Bronchial epithelial cell (primary cell): ENCODE measurements at places on chromosomes 7 and 10. TPM values are rescaled to one million over a fixed set of nuclear protein-coding genes. Genes with fewer than 3 reads are reported as not detected.
A peak's percentile ranks its signal among the peaks of the same experiment; 100 is the strongest.

GRCh38 chr7:142871260-142872105, 14.1 kb downstream of the TRPV6 start:
- DNase-seq = no peak

GRCh38 chr10:67115972-67116371, 190.1 kb downstream of the LRRTM3 start:
- peak; percentile 55 for DNase-seq

- DNase-seq = no peak
Measured at GRCh38 chr7:16803125-16803524, 1.7 kb downstream of the AGR2 start.

- DNase-seq = no peak
Measured at GRCh38 chr7:110841840-110842545, 248.9 kb upstream of the LRRN3 start.

DNA sequence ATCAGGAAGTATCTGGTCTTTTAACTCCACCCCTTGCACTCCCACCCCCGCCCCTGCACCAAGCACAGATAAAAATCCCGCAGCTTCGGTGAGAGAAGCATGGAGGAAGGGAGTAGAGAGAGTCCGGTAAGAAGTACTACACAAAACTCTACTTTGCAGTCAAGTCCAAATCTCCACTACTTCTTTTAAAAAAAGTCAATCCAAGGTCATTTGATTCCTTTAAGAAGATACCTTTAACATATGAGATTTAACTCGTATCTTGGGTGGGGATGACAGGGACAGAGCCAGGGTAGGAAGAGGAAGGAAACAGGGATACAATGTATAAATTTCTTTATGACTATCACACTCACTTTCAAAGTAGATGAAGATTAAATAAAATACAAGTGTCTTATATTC, 132.1 kb downstream of the NRBF2 start:
- DNase-seq = peak; percentile 57

- peak; percentile 67 for DNase-seq
Measured at GRCh38 chr7:121873289-121874194, 581 bp downstream of the PTPRZ1 start.

DNA sequence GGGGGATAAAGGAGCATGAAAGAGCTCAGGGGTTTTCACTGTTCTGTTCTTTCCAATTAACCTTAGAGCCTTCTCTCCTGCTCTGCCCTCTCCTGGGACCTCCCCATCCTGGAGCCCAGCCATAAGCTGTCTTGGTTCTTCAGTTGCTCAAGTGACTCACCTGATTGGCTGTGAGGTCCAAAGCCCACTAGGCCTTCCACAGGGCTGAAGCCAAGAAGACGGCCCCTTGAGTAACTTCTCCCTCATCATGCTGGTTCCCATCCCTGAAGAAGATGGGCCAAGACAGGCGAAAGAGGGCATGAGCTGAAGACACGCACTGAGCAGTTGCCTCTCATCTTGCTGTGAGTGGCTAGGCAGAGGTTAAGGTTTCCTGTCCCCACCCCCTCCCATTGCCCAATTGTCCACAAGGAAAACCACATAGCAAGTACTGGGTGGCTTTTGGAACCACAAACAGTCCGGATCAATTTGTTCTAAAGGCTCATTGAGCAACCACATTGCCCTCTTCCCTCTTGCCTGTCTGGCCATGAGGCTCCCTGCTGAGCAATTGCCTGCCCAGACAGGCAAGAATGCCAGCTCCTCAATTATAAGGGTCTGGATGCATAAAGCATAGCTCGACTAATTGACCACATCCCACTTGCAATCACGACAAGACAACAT, 43.9 kb upstream of the GPAM start:
- peak; percentile 60 for DNase-seq

DNA sequence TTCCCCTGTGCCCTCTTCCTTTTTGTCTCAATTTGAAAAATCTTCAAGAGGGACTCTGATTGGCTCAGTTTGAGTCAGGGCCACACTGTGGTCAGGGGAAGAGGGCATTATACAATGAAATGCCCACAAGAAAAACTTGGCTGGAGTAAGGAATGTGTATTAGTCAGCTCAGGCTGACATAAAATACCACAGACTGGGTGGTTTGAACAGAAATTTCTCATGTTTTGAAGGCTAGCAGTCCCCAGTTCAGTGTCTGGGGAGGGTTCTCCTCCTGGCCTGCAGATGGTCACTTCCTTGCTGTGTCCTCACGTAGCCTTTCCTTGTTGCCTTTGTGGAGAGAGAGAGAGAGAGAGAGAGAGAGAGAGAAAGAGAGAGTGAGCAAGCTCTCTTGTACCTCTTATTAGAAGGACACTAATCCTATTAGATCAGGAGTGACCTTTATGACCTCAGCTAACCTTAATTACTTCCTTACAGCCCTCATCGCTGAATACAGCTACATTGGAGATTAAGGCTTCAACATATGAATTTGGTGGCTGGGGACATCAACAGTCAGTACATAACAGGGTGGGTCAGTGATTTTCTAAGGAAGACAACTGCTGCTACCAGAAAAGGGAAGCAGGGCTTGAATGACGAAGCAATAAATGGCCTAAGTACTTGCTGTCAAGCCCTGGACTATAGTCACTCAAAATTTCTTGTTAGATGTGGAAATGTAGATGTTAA, 25.8 kb upstream of the FAM13C start:
- peak; percentile 31 for DNase-seq

DNA sequence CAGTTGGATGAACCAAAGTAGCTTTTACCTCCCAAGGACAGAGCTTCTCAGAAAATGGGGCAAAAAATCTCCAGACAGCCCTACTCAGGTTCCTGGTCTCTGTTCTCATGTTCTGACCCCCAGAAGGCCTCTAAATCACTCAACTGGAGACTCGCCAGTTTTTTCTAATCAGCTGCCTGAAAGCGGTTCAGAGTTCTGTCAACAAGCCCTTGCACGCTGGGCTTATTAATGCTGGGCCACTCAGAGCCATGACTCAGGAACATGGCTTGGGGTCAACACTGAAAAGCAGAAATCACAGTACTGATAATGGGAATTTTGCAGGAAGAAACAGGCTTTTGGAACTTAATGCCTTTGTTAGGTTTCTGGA, 15.3 kb downstream of the ECHDC3 start:
- peak; percentile 97 for DNase-seq

DNA sequence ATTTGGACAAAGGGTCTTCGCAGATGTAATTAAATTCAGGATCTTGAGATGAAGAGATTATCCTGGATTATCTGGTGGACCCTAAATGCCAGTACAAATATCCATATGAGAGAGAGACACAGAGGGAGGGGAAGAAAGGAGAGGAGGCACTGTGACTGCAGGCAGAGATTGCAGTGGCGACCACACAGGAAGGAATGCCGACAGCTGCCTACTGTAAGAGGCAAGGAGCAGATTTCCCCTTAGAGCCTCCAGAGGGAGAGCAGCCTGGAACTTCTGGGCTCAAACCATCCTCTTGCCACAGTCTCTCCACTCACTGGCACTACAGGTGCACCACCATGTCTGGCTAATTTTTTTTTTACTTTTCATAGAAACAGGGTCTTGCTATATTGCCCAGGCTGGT, 152.3 kb downstream of the SDK1 start:
- no peak for DNase-seq

DNA sequence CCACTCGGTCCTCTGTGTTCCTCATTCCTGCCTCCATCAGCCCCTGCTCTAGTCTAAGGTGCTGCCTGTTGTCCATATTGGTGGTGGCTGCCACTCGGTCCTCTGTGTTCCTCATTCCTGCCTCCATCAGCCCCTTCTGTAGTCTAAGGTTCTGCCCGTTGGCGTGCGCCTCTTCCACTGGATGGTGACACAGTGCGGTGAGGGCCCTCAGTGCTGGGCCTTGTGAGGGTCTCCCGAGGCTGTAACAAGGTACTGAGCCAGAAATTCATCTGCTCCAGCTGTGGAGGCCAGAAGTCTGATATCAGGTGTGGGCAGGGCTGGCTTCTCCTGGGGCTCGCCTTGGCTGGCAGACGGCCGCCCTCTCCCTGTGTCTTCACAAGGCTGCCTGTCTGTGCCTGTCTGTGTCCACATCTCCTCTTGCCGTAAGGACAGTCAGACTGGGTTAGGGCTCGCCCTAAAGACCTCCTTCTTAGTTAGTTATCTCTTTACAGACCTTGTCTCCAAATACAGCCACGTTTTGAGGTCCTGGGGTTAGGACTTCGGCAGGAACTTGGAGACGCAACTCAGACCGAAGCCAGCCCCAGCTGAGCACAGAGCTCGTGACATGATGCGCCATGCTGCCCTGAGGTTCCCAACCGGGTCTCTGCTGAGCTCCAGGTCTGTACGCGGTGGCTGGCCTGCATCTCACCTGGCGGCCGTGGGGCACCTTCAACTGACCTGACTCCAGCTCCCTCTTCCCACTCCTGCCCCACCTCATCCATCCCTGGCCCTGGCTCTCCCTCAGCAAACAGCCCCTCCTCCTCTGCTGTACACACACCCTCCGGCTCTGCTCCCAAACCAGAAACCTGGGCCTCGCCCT, 181.4 kb upstream of the SHH start:
- DNase-seq = peak; percentile 44

DNA sequence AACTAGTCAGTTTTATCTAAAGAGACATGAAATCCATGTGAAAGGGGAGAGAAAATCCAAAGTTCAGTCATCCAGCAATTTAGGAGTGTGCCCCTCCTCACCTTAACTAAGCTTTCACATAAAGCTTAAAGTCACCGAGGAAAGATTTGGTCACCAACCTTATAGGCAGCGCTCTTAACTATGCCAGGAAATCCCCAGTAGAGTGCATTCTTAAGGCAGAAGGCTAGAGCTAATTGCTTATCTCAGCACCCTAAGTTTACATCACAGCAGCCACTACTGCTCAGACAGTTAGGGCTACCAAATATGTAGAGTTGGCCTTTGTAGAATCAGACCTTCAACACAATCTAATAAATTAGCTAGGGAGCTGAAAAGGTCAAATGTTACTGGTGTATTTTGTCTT, 47.9 kb downstream of the MTPN start:
- DNase-seq = no peak

GRCh38 chr10:99695761-99696160, 36.2 kb downstream of the COX15 start:
- DNase-seq = no peak

DNA sequence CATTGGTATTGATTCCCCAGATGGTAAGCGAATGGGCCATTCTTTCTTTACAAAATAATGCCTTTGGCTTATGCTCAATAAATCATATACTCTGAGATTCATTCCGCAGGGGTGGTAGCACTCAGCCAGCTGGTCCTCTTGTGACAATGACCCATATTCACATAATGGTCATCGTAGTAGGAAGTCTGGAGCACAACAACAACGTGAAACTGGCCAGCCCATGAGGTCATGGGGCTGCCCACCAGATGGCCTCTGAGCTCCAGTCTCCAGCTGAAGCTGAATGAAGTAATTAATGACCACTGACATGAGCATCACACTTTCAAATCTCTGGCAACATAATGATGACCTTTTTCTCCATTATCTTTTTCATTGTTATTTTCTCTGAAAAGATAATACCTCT, 42.3 kb upstream of the SORCS1 start:
- no peak for DNase-seq

DNA sequence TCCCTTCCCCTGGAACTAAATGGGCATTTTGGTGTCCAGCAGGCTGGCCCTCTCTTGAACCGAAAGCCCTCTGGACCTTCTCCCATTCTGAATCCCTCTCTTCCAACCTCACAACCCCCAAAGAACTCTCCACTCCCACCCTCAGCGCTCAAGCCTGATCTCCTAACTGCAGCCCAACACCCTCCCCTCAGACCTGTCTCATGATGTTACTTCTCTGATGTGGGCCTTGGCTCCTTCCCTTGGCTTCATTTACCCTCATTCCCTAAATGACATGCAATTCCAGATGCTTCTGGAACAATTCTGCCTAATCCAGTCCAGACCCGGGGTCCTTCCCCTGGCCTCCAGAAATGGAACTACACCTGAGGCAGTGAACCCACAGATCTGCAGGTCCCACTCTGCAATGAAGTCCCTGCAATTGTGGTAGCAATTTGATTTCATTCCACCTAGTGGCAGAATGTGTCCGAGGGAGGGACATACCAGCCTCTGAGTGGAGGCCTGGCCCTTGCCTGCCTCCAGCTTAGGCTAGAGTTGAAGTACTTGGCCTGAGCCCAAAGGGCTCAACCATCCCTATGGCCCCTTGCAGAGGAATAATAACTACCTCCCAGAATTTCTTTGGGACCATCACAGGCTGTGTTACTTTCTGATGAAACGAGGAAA, 4.1 kb upstream of the CEP41 start:
- DNase-seq = no peak

- peak; percentile 7 for DNase-seq
Measured at GRCh38 chr10:127694580-127695193, 42.3 kb upstream of the FOXI2 start.

DNA sequence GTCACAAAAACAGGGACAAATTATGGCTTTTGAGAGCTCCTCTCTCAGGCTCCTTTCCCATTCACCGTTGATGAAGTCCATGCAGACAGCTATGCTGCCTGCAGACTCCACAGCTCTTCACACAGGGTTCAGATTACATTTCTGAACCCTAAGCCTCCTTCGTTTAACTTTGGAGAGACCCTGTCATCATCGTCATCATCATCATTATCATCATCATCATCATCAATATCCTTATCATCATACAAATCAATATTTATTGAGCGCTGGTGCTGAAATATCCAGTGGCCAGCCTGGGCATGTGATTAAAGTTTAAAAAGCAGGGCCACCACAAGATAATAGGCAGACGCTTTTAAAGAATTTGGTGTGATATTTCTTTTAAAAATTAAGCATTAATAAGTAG, 66.6 kb downstream of the FRMPD2 start:
- no peak for DNase-seq

- no peak for DNase-seq
Measured at GRCh38 chr7:115722302-115722977, 308.1 kb downstream of the TFEC start.

GRCh38 chr10:878895-879294, 52.6 kb downstream of the LARP4B start:
- no peak for DNase-seq

DNA sequence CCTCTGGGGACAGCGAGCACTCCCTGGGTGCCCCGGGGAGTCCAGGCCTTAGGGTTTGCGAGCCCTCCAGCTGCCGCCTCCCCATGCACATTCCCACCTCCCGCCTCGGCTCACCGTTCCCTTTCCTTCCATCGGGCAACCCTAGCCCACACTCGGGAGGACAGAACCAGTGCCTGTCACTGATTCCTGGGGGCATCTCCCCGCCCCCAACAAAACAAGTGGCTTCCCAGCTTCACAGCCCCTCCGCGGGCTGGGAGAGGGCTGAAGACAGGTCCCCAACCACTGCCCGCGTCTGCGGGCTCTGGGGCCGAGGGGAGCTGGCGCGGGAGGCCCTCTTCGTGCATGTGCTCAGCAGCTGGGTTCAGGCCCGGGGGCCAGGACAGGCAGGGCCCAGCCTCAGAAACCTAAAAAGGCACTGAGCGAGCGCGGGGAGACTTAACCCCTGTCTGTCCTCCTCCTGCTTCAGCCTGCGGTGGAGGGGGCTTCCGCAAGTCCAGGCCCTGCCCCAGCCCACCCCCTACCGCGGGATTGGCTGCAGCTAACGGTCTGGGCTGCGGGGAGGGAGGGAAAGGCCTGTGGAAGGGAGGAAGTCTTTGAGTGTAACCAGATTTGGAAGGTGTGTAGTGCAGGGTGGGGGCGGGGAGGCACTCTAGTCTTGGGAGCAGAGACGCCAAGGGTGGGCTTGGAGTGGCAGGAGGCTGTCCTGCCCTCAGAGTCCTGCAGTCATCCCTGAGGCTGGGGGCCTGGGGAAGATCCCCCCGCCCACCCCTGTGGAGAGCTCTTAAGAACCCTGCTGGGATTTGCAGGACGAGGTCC, 1.2 kb downstream of the FLNC start:
- no peak for DNase-seq

Gene HTR5A
- total RNA-seq = not detected in 2 replicates

Gene NXPH1
- total RNA-seq = not detected in 2 replicates

Gene MINDY3
- total RNA-seq = 19.7 and 21.8 TPM in 2 replicates

Gene PAX2
- total RNA-seq = not detected in 2 replicates
